ENCODE measurements at places on chromosomes 7 and 10.

GRCh38 chr10:77062381-77062780, 575.2 kb downstream of the KCNMA1 start:
- no peak for DNase-seq

DNA sequence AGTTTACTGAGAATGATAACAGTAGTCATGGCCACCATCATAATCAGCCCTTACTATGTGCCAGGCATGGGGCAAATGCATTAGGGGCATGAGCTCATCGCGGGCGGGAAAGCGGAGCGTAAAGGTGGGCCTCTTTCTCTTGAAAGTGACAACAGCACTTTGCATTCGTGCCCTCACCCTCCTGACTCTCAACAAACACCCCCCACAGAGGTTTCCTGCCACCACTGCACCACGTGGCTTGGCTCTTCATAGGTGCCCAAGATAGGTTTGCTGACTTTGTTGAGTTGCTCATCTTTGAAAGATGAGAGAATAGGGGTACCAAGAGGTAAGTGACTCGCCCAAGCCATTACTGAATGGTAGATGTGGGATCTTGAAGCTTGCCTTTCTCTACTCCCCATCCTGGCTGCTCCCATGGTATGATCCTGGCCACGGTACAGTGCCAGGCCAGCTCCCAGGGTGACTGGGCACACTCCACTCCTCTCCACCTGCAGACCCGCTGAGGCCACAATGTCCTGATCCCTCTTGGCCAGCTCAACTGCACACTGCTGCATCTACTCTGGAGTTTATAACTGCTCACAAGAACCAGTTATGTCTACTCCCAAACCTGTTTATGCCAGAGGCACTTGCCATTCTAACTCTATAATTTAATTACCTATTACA, 26.0 kb downstream of the SLIT1 start:
- DNase-seq: no peak

- no peak for DNase-seq
Measured at GRCh38 chr10:89521368-89521767, 14.0 kb downstream of the SLC16A12 start.

- no peak for DNase-seq
Measured at GRCh38 chr7:131012477-131013031, 278.5 kb upstream of the KLF14 start.

GRCh38 chr10:35611750-35612149, 6.6 kb downstream of the GJD4 start:
- no peak for DNase-seq

DNA sequence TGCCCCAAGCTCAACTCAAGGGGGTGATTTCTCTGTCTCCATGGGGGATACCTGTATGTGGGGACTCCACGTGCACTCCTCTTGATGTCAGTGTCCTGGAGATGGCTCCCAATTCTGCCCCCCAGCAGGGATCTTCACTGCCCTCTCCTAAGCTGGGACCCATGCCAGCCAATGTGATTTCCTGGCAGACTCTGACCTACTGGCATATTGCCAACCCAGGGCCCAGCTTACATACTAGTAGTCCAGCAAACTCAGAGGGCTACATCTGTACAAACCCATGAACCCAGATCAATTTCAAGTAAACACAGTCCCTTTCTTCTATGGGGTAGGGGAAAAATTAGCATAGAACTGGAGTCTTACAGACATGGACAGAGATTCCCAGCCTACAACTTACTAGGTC, 26.2 kb upstream of the BMPR1A start:
- DNase-seq: no peak

- no peak for DNase-seq
Measured at GRCh38 chr10:14639637-14640036, 135.1 kb downstream of the FAM107B start.

DNA sequence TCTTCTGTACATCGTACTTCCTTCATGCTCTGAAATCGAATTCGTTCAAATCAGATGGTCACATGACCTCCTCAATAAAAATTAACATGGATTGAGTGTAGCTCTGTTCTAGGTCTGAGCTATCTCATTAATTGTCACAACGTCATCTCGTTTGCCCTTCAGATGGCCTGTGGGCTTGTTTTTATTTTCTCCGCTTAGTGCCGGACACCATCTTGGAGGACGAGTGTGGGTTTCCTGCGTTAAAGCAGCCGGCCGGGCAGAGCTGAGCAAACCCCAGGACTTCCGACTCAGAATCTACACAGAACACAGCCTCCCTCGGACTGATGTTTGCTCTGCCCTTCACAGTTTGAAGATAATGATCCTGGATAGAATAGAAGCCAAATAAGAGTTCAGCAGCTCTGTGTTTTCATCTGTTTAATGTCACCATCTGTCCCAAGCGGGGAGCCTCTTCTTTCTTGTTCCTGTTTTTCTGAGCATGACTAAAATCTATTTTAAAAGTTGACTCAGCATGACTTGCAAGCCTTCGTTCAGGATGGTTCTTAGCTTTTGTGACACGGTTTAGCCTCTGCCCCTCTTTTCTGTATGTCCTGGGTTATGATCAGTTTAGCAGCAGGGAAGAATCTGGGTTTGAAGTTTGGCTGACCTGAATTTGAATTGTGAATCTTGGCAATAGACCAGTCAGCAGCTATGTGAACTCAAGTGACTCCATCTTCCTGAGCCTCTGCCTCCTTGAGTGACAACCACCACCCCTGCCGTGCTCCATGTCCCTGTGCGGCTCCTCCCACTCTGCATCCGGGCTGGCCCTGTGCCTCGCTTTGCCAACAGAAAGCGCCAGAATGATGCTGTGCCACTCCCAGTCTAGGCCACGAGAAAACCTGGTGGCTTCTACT, 30.6 kb upstream of the GALNTL5 start:
- no peak for DNase-seq

DNA sequence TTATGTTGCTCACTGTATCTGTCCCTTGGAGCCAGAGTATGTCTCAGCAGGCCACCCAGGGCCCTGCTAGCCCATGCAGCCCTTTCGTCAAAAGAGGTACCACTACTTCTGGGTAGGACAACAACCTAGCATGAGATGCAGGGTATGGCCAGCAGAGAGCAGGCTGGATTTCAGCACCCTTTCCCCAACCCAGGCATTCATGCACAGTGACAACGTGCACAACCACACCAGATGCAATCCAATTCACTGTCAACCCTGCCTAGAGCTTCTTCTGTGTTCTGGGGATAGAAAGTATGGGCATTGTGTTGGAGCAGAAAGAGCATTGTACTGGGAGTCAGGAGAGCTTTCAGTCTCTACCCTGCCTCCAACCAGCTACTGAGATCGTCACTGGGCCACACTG, 37.9 kb downstream of the JAZF1 start:
- no peak for DNase-seq

- no peak for DNase-seq
Measured at GRCh38 chr7:147151661-147152060, 1035.1 kb downstream of the CNTNAP2 start.

DNA sequence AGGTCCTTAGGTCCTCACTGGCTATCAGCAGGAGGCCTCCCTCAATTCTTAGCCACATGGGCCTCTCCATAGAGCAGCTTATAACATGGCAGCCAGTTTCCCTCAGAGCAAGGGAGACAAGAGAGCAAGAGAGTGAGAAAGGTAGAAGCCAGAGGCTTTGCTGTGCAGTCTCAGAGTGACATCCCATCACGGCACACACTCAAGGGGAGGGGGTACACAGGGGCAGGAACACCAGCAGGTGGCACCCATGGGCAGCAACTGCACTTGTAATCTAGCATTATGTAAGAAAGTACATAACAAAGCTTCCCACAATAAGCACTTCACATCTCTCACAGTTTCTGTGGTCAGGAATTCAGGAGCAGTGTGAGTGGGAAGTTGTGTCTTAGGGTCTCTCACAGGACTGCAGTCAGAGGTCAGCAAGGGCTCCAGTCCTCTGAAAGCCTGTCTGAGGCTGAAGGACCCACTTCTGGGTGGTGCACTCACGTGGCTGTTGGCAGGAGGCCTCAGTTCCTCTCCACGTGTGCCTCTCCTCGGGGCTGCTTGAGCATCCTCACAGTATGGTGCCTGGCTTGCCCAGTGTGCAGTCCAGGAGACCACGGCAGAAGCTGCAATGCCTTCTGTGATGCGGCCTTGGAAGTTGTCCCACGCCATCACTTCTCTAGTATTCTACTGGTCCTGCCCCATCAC, 159.4 kb downstream of the OAT start:
- no peak for DNase-seq

DNA sequence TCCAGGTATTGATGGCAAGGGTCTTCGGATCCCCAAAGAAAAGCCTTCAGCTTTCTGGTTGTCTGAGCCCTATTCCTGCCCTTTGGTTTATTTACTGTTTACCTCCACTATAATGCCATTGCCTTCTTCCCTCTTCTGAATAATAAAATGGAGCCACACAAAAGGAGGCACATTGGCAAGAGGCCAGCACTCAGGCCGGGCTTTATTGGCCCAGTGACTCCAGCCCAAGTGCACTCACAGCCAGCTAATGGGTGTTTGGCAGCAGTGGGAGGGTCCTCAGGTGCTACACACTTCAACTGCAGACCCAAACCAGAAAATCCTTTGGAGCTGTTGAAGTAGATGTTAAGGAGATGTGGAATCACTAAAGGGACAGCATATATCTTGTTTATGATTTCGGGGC, 336.0 kb downstream of the PLXNA4 start:
- DNase-seq: no peak

- DNase-seq: peak; percentile 50
Measured at GRCh38 chr10:110209454-110209925, 2.1 kb downstream of the MXI1 start.

- no peak for DNase-seq
Measured at GRCh38 chr10:78210548-78210947, 176.9 kb downstream of the RPS24 start.

- DNase-seq: no peak
Measured at GRCh38 chr7:116888895-116889294, 26.5 kb downstream of the CAPZA2 start.

GRCh38 chr7:26185844-26186180, 14.7 kb downstream of the HNRNPA2B1 start:
- no peak for DNase-seq

GRCh38 chr10:114801411-114801813, 20.2 kb upstream of the FHIP2A start:
- no peak for DNase-seq

GRCh38 chr10:113553149-113553548, 296 bp downstream of the HABP2 start:
- DNase-seq: no peak

DNA sequence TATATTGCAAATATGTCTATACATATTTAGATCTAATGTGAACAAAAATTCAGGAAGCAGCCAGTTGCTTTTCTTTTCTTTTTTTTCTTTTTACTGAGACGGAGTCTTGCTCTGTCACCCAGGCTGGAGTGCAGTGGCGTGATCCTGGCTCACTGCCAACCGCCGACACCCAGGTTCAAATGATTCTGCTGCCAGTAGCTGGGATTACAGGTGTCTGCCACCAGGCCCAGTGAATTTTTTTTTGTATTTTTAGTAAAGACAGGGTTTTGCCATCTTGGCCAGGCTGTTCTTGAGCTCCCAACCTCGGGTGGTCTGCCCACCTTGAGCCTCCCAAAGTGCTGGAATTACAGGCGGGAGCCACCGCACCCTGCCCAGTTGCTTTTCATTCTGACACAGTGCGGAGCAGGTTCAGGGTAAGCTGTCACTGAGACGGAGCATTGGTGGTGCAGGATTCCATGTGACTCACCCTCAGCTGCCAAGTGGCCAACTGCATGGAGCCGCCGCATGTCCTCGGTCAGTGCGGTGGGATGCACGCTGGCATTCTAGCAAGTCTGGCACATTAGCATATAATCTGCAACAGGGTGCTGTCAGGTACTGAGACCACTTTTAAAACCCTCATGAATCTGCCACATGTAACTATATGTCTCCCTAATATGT, 362.7 kb downstream of the DNAJB6 start:
- DNase-seq: no peak

DNA sequence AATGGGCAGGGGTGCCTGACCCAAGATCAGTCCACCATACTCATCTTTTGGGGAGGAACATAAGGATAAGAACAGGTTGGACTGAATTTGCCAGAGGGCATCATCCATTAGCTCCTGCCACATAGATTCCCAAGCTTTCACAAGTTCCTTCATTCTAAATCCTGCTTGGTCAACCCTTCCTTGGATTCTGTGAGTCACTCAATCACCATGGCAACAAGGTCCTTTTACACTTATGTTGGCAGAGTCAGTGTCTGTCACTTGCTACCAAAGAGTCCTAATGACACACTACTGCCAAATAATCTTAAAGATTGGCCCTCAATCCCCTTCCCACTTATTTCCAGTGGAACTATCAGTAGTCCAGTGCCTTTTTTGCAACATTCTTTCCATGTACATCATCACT, 5.0 kb upstream of the LGI1 start:
- DNase-seq: peak; percentile 42

- DNase-seq: no peak
Measured at GRCh38 chr7:132108563-132108962, 467.7 kb downstream of the PLXNA4 start.

DNA sequence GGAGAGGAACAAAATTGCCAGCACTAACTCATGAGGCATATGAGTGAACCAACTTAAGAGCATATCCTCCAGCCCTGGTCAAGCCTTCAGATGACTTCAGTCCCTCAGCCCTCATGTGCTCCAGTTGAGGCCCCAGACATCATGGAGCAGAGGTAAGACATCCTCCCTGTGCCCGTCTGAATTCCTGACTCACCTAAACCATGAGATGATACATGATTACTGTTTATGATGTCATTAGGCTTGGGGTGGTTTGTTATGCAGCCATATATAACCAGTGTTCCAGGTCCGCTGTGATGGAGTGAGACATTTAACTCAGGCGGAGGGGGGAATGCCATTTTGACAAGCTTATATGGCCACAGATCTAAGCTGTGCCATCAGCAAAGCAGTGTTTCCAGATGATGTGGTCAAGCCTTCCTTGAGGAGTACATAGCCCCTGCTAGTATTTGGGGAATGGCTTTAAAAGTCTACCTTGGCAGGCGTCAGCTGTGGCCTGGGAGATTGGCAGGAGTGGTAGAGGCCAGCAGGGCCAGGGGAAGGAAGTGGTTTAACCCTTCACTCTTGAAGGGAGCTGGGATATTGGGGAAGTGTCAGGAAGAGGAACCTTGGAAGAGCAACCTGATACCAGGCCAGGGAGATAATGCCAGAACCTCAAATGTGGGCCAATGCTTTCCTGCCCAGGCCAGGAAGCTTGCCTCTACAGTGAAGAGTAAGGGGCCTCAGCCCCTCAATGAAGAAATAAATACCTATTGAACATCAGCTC, 343.0 kb upstream of the PODXL start:
- no peak for DNase-seq

DNA sequence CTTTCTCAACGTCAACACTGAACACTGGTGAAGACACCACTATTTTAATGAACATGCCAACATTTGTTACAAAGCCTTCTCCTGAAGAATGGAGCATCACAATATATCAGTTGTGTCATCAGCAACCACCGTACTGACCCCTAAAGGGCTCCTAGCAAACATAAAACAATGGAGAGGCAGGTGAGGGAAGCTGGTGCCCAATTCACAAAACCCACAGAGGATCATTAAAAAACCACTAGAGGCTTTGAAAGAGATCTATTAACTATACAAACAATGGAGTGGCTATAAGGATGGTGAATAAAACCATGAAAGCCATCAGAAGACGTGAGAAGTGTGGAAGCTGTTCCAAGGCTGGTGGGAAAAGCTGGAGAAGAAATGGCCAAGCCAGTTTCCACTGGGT, 150.8 kb downstream of the FAM107B start:
- DNase-seq: no peak
